ENCODE measurements at places on chromosomes 5 and 9.

- DNase-seq: peak; percentile 30
Observed at GRCh38 chr5:143355710-143356109, 47.8 kb downstream of the NR3C1 start.

DNA sequence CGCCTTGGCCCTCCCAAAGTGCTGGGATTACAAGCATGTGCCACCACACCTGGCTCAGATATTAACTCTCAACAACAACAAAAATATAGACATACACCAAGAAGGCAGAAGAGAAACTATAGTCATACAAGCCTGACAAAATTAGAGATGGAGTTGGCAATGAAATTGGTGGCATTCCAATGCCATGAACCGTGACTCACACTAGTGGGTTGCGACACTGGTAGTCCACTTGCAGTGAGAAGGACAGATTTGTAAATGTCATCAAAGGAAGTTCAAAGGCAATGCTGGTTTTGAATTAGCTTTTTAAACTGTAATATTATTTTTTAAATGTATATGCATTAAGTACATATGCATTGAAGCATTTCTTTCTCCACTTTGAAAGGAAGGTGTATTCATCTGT lies 8.5 kb upstream of the DNAJC25 start:
- DNase-seq: no peak

DNA sequence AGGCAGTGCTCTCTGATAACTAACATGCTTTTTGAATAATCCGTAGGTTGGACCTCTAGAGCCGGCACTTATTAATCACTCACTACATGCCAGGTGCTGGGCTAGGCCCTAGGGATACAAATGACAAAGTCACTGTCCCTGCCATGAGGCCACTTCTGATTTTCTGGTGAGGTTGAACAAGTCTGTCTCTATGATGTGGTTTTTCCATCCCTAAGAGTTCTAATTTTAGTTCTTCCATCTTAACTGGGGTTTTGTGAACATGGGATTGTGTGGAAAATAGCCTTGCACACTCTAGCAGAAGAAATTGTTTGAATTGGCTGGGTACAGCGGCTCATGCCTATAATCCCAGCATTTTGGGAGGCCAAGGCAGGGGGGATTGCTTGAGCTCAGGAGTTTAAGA lies 64.6 kb downstream of the IL31RA start:
- no peak for DNase-seq

GRCh38 chr5:1958211-1959010 lies 75.7 kb upstream of the IRX4 start:
- no peak for DNase-seq

DNA sequence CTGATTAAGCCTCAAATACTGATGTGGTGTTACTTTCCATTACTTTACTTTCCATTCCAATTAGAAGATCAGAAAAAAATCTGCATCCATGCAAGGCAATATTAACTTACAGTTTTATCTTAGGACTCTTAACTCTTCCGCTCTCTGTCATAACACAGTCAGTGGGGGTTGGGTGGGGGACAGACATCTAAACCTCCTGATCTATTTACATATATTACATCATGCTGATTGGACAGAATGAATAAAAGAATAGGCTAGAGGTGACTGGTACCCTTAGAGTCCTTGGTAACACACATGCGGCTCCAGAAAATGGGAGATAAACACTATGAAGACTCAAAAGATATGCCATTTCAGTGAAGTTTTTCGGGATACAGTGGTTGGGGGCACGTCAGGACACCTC lies 27.6 kb downstream of the RAPGEF6 start:
- DNase-seq: no peak

DNA sequence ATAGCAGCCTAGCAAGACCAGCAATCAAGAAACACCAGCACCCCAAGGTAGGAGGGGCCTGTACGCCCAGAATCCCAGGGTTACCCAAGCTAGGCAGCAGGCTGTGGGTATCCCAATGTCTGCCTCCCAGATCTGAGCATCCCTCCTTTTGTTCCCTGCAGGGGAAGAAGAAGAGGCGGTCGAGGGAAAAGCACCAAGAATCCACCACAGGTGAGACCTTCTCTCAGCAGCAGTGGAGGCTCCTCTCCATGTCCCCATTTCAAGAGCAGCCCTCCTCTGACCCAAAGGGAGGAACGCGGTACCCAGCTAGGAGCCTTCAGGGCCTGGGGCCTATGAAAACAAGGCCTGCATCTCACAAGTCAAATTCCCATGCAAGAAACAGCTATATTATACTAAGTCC lies 28.9 kb downstream of the TCF7 start:
- DNase-seq: no peak

DNA sequence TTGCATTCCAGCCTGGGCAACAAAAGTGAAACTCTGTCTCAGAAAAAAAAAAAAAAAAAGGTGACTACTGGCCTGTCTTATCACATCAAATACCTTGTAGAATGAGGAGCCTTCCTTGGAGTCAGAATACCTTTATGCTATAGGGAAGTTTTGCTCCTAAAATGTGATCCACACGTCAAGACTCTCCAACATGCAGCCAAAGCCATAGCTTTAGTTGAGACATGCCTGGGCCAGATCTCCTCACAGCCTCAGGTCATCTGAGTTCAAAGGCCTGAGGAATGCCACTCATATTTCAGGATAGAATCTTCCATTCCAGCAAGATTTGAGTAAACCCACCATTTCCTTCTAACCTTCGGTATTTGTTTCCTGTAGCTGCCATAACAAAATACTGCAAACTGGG lies 13.7 kb upstream of the SOWAHA start:
- no peak for DNase-seq

GRCh38 chr5:76457674-76458485 lies 54.8 kb downstream of the IQGAP2 start:
- DNase-seq: no peak

GRCh38 chr5:57503433-57503832 lies 20.8 kb upstream of the ACTBL2 start:
- no peak for DNase-seq

DNA sequence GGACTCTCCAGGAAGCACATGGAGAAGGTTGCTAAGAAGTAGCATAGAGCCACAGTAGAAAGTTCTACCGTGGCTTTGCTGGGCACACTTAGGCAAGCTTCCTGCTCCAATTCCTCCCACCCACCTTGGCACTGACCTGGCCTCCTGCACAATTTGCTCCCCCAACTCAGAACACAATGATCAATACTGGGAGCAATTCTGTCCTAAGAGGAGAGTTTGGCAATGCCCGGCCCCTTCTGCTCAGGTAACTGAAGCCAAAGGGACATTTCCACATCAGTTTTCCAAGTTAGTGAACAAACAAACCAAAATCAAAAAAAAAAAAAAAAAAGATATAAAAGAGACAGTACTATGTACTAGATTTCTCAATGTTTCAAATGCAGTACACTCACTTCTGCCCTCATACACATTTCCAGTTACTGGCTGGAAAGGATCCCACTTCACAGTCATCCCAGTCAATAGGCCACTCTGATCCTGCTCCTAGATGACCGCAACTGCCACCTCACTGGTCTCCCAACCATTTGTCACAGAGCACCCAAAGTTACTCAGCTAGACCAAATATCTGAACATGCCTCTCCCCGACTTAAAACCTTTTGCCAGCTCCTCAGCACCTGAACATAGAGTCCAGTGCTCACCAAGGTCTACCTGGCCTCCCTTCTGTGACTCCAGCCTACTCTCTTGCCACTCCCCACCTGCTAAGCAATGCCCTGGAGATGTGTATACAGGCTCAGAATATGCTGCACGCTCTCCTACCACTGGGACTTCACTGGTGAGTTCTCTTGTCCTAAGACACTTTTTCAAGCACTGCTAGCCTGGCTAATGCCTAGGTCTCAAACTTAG lies 21.3 kb downstream of the ABCA1 start:
- DNase-seq: no peak

GRCh38 chr9:22136461-22137096 lies 127.5 kb upstream of the CDKN2B start:
- DNase-seq: no peak
